C1 segment of cervical spinal cord (tissue), 14 donors: ENCODE measurements at places on chromosomes 12 and 14.

GRCh38 chr14:38243696-38244240 lies 12.1 kb downstream of the CLEC14A start:
- DNase-seq = no peak

GRCh38 chr14:105108516-105108864 lies 43.3 kb upstream of the GPR132 start:
- no peak for DNase-seq

GRCh38 chr14:51704545-51704944 lies 52.8 kb downstream of the FRMD6 start:
- no peak for DNase-seq

DNA sequence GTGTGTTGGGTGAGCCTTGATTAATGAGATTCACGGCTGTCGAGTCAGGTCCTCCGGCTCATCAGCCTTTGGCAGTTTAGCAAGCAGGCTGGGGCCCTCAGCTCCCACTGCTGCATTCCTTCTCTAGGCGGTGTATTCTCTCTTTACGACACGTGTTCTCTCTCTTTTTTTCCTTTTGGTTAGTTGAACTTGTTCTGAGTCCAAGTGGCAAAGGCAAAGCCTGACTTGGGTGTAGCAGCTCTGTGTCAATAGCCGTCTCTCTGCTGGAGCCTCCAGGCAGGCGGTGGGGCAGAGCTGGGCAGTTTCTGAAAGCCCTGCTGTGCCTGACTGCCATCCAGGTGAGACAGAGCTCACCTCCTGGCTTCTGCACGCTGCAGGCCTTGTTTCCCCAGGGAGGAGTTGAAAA lies 46.6 kb downstream of the SUSD6 start:
- DNase-seq = no peak

GRCh38 chr14:67955261-67955660 lies 135.7 kb downstream of the RAD51B start:
- DNase-seq = no peak
